ENCODE measurements at places on chromosomes 6 and 20. TPM values are rescaled to one million over a fixed set of nuclear protein-coding genes. Genes with fewer than 3 reads are reported as not detected.

BPIFB4 gene
- polyA plus RNA-seq, result not detected

R3HDML gene
- polyA plus RNA-seq, result not detected

LINC00237 gene
- 0.39 TPM for polyA plus RNA-seq

MMP24OS gene
- 43.9 TPM for polyA plus RNA-seq
